ENCODE measurements at places on chromosomes 3 and 15. TPM values are rescaled to one million over a fixed set of nuclear protein-coding genes. Genes with fewer than 3 reads are reported as not detected.

Gene CELF6
- total RNA-seq, result 0.52 TPM

Gene IL17RD
- total RNA-seq, result 12.3 TPM

Gene ASB14
- total RNA-seq, result not detected

- H3K36me3 ChIP-seq, result no peaks in the 10 kb centered on the region
- H3K4me1 ChIP-seq, result no peaks in the 10 kb centered on the region
- peaks cover 11% of the 10 kb centered on the region for H3K27me3 ChIP-seq
- H3K27ac ChIP-seq, result no peak overlapping the region
- no peak for DNase-seq
Measured at GRCh38 chr3:33886015-33886414, 87.6 kb downstream of the PDCD6IP start.

GRCh38 chr3:129593595-129594339 is 12.7 kb downstream of the PLXND1 start:
- no peaks in the 10 kb centered on the region for H3K27me3 ChIP-seq
- no peaks in the 10 kb centered on the region for H3K4me1 ChIP-seq
- H3K36me3 ChIP-seq, result no peaks in the 10 kb centered on the region
- H3K27ac ChIP-seq, result no peak overlapping the region
- no peak for DNase-seq

DNA sequence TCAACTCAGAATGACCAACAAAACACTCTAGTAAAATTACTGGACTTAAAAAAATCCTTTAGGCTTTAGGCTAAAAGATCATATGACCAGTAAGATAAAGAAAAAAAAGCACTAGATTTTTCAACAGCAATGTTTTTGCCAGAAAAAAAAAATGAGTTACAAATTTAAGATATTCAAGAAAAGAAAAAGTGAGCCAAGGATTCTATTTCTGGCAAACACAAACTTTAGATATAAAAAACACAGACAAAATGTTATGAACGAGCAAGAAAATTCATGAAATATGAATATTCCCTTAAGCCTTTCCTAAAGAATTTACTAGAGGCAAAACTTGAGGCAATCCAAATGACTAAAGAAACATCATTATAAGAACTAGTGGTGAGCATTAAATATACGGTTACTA is 8.6 kb downstream of the GOLGB1 start:
- no peak for DNase-seq
- no peaks in the 10 kb centered on the region for H3K27me3 ChIP-seq
- no peak overlapping the region for H3K4me3 ChIP-seq
- no peak overlapping the region for H3K27ac ChIP-seq
- H3K4me1 ChIP-seq, result no peaks in the 10 kb centered on the region

DNA sequence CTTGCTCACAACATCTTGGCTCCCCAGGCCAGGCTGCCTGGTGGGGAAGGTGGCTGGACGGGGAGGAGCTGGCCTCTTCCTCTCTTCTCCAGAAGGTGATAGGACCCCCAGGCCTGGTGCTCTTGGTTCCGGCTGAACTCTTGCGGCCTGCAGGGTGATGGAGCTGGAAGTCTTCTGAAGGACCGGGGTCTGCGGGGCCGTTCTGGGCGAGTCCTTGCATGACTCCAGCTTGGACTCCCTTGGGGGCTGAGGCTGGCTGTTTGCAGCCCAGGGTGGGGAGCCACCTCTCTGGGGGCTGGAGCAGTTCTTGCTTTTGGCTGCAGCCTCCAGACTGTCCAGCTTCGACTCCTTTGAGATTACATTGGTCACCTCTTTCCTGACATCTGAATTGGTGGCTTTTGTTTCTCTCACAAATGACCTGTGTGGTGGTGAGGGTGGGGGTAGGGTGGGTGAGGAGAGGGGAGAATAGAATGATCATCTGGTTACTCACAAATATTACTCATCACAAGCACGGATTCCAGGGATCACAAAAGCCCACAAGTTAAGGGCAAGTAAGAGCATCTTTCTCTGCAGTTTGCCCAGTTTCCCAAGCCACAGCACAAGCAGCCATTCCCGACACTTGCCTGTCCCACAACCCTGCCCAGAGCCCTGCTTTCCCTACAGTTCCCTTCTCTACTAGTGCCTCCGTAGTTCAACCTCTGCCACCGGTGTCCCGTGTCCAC is 149.1 kb upstream of the HACD2 start:
- no peaks in the 10 kb centered on the region for H3K36me3 ChIP-seq
- DNase-seq, result no peak
- H3K4me1 ChIP-seq, result no peaks in the 10 kb centered on the region
- H3K27me3 ChIP-seq, result no peaks in the 10 kb centered on the region
- H3K27ac ChIP-seq, result no peak overlapping the region
- no peak overlapping the region for H3K4me3 ChIP-seq

- no peak overlapping the region for H3K27ac ChIP-seq
- H3K4me1 ChIP-seq, result no peaks in the 10 kb centered on the region
- H3K36me3 ChIP-seq, result no peaks in the 10 kb centered on the region
- H3K27me3 ChIP-seq, result no peaks in the 10 kb centered on the region
- no peak for DNase-seq
Measured at GRCh38 chr3:138901567-138901966, 45.4 kb downstream of the FOXL2 start.

DNA sequence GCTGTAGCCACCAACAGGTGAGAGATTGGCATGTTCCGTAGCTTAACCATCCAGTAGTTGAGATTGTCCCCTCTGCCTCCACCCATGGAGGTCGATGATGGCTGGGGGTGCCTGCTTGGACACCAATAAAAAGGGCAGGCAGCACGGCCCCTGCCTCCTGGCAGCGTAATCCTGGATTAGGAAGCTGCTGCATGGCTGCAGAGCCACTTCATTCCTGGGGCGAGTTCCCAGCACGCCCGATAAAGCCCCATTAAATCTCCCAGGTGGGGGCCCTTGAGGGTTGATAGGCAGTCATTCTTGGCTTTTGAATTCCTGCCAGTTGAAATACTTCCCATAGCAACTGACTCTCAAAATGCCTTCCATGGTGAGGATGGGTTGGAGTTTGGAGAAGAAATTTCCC is 67.8 kb downstream of the PLXNA1 start:
- H3K4me1 ChIP-seq, result no peaks in the 10 kb centered on the region
- no peak overlapping the region for H3K4me3 ChIP-seq
- H3K27me3 ChIP-seq, result no peaks in the 10 kb centered on the region
- no peaks in the 10 kb centered on the region for H3K36me3 ChIP-seq
- H3K27ac ChIP-seq, result no peak overlapping the region

DNA sequence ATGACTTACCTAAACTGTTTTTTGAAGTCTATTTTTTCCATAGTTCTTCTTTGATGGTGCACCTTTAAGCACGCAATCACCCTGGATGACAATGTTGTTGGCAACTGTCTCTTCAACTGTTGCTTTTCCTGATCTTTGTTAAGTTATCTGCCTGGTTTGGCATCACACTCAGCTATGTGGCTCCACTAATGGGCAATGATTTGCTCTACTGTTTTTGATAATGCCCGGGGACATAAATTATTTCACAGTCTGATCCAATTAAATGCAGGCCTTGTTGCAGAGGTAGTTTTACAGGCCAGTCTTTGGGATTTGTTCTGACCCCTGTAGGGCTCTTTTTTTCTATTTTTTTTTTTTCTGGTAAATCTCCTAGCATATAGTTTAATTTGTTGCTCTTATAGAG is 436.3 kb downstream of the ZNF385D start:
- DNase-seq, result no peak
- no peak overlapping the region for H3K4me3 ChIP-seq
- no peaks in the 10 kb centered on the region for H3K36me3 ChIP-seq
- H3K4me1 ChIP-seq, result no peaks in the 10 kb centered on the region
- H3K27me3 ChIP-seq, result no peaks in the 10 kb centered on the region

DNA sequence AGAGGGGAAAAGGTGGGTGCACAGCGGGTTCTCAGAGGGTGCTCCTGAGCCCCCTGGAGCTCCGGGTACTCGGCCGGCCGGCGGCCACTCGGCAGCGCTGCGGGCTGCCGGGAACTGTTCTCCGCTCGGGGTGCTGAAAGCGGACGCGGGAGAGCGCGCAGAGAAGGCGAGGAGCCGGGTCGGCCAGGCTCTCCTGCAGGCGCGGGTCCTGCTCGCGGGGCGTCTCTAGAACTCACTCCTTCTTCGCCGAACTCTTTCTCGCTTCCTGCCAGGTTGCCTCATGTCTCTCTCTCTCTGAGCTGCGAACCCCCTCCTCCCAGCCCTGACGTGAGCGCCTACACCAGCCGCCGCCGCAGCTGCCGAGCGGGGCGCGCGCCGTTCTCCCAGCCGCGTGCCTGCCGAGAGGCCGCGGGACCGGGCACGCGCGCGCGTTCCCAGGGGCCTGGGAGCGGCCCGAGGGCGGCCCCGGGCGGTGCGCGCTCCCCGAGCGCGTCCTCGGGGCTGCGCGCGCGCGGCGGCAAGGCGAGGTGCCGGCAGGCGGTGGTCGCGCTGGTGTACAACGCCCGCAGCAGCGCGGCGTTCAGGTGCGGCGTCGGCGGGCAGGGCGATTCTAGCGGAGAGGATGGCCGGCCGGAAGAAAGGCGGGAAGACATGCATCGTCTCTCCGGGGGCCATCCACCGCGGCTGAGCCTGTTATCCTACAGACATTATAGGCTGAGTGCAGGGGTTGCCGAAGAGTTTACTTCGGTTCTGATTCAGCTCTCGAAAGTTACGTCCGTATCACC is at the start of gene PEX5L:
TSS of gene PEX5L (minus strand) at position 267 of the 785 bp plus-strand sequence. CDS start 338 bp downstream, outside the sequence.
- DNase-seq, result no peak
- H3K4me3 ChIP-seq, result no peak within 1 kb of the TSS
- H3K27me3 ChIP-seq, result peaks cover 18% of the 10 kb centered on the region
- no peaks in the 10 kb centered on the region for H3K36me3 ChIP-seq
- no peaks in the 10 kb centered on the region for H3K4me1 ChIP-seq
- no peak within 1 kb of the TSS for H3K27ac ChIP-seq

DNA sequence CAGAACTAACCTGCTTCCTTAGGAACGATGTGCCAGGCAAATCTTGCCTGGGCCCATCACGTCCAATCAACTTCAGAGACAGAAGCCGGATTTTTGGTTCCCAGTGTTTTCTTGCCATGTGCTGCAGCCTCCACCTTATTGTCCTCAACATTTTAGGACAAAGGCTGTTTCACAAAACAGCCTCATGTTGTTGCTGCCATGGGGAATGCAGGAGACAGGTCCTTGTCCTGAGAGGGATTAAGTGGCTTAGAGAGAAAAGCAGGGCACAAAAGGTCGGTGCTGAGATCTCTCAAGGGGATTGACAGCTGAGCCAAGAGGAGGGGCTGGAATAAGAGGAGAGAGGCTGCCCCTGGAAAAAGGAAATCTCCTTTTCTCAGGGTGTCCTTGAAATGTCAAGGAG is 11.3 kb upstream of the NMNAT3 start:
- no peak overlapping the region for H3K27ac ChIP-seq
- no peak overlapping the region for H3K4me3 ChIP-seq
- no peaks in the 10 kb centered on the region for H3K4me1 ChIP-seq
- no peaks in the 10 kb centered on the region for H3K36me3 ChIP-seq
- H3K27me3 ChIP-seq, result peaks cover 44% of the 10 kb centered on the region

DNA sequence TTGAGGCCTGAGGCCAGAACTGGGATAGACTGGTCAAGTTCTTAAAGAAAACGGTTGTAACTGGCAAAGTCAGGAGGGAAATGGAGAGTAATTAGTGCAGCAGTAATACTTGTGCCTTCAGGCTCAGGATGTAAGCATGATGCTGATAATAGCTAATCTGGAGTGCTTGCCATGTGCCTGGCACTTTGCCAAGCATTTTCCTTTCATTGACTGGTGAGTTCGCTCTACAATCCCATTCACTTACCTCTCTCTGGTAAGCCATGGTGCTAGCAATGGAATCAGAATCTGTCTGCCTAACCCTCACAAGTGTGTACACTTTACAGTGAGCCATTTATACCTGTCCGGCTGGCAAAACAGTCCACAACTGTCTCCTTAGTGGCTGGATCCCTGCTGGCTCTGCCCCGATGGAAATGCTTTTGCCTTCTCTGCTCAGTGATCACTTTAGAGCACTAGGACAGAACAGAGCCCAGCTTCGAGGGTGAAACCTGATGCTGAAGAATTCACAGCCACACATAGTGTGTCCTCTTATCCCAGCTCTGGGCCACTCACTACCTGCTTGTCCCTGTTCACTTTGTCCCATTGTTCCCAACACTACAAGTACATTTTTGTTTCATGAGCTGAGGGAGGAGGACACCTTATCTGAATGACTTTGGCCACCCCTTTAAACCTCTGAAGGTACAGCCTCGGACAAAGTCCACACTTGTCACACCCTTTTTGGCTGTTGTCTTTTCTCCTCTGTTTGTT is 10.3 kb downstream of the CHP1 start:
- no peak for DNase-seq
- H3K27ac ChIP-seq, result no peak overlapping the region

- no peaks in the 10 kb centered on the region for H3K27me3 ChIP-seq
- no peaks in the 10 kb centered on the region for H3K4me1 ChIP-seq
- DNase-seq, result no peak
Measured at GRCh38 chr3:183800243-183800863, 25.0 kb downstream of the MAP6D1 start.

- H3K36me3 ChIP-seq, result peaks cover 4% of the 10 kb centered on the region
- peaks cover 9% of the 10 kb centered on the region for H3K4me1 ChIP-seq
- no peak for DNase-seq
- H3K4me3 ChIP-seq, result no peak overlapping the region
- no peak overlapping the region for H3K27ac ChIP-seq
Measured at GRCh38 chr15:57283774-57284503, 92.4 kb upstream of the CGNL1 start.

GRCh38 chr3:42581400-42581708 is 413 bp downstream of the SEC22C start:
- no peaks in the 10 kb centered on the region for H3K27me3 ChIP-seq
- peak overlapping the region; percentile 80 for H3K4me3 ChIP-seq
- peak overlapping the region; percentile 78 for H3K27ac ChIP-seq
- no peaks in the 10 kb centered on the region for H3K36me3 ChIP-seq
- peaks cover 18% of the 10 kb centered on the region for H3K4me1 ChIP-seq

DNA sequence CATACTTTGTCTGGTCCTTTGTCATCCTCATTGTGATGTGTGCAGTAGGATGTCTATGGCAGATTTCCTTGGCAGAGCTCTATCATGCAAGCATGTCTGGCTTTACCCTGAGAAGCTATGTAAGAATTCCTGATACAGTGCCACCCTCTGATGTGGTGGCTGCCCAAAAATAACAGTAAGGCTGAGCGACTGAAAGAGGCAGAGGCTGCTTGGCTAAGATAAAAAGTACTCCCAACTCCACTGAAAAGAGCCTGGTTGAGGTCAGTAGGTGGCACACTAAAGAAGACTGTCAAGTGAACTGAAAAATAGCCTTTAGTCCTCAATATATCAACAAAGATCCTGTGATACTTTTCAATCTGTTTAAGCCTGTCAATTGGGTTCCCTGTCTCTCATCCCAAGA is 31.7 kb downstream of the BTLA start:
- no peaks in the 10 kb centered on the region for H3K27me3 ChIP-seq
- no peaks in the 10 kb centered on the region for H3K4me1 ChIP-seq
- no peak overlapping the region for H3K4me3 ChIP-seq
- no peak overlapping the region for H3K27ac ChIP-seq
- no peaks in the 10 kb centered on the region for H3K36me3 ChIP-seq

GRCh38 chr3:8766148-8766547 is 3.3 kb downstream of the OXTR start:
- peaks cover 10% of the 10 kb centered on the region for H3K4me1 ChIP-seq
- no peak overlapping the region for H3K4me3 ChIP-seq
- no peaks in the 10 kb centered on the region for H3K27me3 ChIP-seq
- no peaks in the 10 kb centered on the region for H3K36me3 ChIP-seq

Data from HCT116 (cell line).